ENCODE measurements at places on chromosomes 2 and 18.
A peak's percentile ranks its signal among the peaks of the same experiment; 100 is the strongest.

- H3K4me3 ChIP-seq, result no peak overlapping the region
- H3K36me3 ChIP-seq, result no peaks in the 10 kb centered on the region
- peaks cover 90% of the 10 kb centered on the region for H3K4me1 ChIP-seq
- DNase-seq, result no peak
- no peaks in the 10 kb centered on the region for H3K27me3 ChIP-seq
Observed at GRCh38 chr2:105800953-105801635, 56.4 kb downstream of the NCK2 start.

DNA sequence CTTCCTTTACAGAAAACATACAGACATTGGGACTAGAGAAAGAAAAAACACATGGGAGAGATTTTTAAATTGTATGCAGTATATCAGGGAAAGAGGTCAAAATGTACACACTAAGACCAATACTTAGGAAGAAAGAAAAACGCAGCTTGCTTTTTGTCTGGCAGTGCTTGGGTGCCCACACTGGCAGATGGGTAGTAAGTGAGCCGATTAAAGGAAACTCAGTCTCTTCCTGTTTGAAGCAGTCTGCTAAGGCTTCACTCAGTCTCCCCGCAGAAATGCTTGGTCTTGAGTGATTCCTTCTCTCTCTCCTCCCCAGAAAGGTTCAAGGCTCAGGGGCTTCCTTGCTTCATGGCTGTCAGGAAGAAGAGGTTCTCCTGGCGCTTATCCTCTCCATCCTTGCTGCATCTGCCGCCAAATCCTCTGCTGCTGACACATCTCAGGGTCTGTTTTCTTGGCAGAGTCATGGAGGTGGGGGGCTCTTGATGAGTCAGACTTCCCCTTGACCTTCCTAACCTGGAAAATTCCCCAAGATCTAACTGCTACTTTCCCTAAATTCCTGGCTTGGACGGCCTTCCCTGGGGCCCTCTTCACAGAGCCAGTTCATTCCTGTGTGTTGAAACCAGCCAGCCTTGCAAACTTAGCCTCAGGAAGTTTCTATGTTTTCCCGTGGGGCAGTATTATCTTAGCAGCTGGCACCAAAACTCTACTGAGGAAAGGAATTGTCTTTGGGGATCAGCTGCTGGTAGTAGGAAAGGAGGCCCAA, 10.5 kb upstream of the TMSB10 start:
- DNase-seq, result no peak
- no peaks in the 10 kb centered on the region for H3K27me3 ChIP-seq
- H3K27ac ChIP-seq, result no peak overlapping the region
- H3K4me3 ChIP-seq, result no peak overlapping the region
- H3K36me3 ChIP-seq, result no peaks in the 10 kb centered on the region

GRCh38 chr2:58063641-58064040, 17.0 kb downstream of the VRK2 start:
- H3K4me1 ChIP-seq, result peaks cover 6% of the 10 kb centered on the region
- no peak overlapping the region for H3K27ac ChIP-seq
- H3K27me3 ChIP-seq, result no peaks in the 10 kb centered on the region

GRCh38 chr2:228614741-228615140, 433.3 kb upstream of the SPHKAP start:
- no peaks in the 10 kb centered on the region for H3K4me1 ChIP-seq
- no peak overlapping the region for H3K27ac ChIP-seq
- H3K36me3 ChIP-seq, result no peaks in the 10 kb centered on the region
- no peak for DNase-seq

DNA sequence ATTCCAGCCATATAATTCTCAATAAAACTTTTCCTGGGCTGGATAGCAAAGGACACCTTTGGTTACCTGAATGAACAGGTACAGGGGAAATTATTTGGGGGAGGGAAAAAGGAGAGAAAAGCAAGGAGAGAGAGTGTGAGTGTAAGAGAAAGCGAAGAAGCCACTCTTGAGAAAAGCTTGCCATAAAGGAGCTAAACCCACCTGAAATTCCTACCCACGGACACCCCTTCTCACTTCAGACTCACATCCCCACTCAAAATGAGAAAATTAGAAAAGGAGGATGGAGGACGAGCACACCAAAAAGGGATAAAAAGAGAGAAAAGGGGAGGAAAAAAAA, 354 bp downstream of the ZEB2 start:
- H3K4me3 ChIP-seq, result peak overlapping the region; percentile 84
- DNase-seq, result no peak
- peaks cover 5% of the 10 kb centered on the region for H3K4me1 ChIP-seq
- H3K27ac ChIP-seq, result peak overlapping the region; percentile 99
- no peaks in the 10 kb centered on the region for H3K27me3 ChIP-seq

GRCh38 chr2:71923143-71923525, 224.5 kb downstream of the CYP26B1 start:
- no peaks in the 10 kb centered on the region for H3K36me3 ChIP-seq
- H3K27me3 ChIP-seq, result no peaks in the 10 kb centered on the region
- H3K4me3 ChIP-seq, result no peak overlapping the region
- H3K27ac ChIP-seq, result no peak overlapping the region

GRCh38 chr2:173264603-173265366, 89.9 kb upstream of the CDCA7 start:
- no peak overlapping the region for H3K4me3 ChIP-seq
- peaks cover 31% of the 10 kb centered on the region for H3K36me3 ChIP-seq
- H3K27ac ChIP-seq, result no peak overlapping the region
- no peak for DNase-seq
- H3K27me3 ChIP-seq, result no peaks in the 10 kb centered on the region

DNA sequence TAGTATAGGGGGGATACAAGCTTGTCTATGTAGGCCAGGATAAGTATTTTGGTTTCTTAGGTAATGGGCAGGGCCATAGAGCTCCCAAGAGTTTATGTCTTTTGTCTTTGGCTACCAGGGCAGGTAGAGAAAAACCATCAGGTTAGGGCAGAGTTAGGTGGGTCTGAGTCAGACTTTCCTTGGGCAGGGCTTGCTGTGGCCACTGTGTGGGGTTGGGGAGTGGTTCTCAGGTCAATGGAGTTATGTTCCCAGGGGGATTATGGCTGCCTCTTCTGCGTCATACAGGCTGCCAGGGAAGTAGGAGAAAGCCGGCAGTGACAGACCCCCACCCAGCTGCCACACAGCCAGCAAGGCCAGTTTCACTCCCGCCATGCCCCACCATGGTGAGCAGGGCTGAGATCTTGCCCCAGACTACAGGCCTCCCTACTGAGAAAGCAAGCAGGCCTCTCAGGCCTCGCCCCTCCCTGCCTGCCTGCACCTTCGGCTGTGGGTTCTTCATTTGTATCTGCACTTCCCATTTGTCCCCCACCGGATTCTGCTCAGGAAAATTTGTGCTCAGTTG, 55.5 kb downstream of the RPIA start:
- no peaks in the 10 kb centered on the region for H3K27me3 ChIP-seq
- no peak overlapping the region for H3K27ac ChIP-seq
- H3K4me3 ChIP-seq, result no peak overlapping the region
- H3K4me1 ChIP-seq, result no peaks in the 10 kb centered on the region
- H3K36me3 ChIP-seq, result no peaks in the 10 kb centered on the region

DNA sequence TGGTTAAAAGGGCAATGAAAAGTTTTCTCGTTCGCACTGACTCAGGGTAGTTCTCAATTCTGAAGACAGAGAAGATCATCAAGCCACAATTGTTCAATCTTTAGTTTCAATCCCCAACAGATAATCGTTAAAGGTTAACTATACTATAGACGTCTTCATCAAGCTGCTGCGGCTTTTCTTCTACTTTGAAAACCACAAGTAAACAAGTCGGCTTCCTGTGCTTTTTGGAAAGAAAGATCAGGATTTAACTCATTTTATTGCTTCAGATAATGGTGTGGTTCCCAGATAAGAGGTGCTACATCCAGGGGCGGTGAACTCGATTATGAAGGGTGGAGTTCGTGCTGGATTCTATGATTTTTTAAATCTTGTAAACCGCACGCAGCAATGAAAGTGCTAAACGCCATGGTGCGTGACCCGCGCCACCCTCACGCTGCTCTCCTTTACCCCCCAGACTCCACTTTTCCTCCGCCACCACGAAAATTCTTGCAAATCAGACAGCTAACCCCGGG, 545 bp upstream of the CDCA7 start:
- H3K4me1 ChIP-seq, result peaks cover 21% of the 10 kb centered on the region
- H3K27me3 ChIP-seq, result no peaks in the 10 kb centered on the region
- peak overlapping the region; percentile 67 for H3K4me3 ChIP-seq
- H3K36me3 ChIP-seq, result no peaks in the 10 kb centered on the region
- DNase-seq, result no peak

Measured in vagina (tissue), 2 donors.